Natural killer cell (primary cell): ENCODE measurements at places on chromosomes 4 and X. TPM values are rescaled to one million over a fixed set of nuclear protein-coding genes. Genes with fewer than 3 reads are reported as not detected.

- no peak for DNase-seq
Observed at GRCh38 chr4:53608649-53609048, 17.4 kb upstream of the LNX1 start.

DNA sequence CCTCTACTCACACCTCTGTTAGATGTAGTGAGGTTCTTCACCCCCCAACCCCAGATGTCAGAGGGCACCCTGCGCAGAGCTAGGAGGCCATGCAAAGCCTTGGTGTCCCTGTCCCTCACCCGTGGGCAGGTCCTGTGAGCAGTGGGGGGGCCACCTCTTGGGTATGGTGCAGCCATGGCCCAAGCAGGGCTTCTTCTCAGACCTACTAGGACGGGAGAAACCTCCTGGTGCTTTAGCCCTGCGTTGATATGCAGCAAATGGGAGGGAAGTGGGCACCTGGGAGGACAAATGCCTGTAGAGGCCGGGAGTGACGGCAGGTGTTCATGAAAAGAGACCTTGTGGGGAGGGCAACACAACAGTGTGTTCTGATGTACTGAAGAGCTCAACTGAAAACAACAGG, 38.5 kb upstream of the MSANTD1 start:
- DNase-seq, result no peak

- no peak for DNase-seq
Observed at GRCh38 chr4:81130569-81130968, 84.5 kb downstream of the PRKG2 start.

DNA sequence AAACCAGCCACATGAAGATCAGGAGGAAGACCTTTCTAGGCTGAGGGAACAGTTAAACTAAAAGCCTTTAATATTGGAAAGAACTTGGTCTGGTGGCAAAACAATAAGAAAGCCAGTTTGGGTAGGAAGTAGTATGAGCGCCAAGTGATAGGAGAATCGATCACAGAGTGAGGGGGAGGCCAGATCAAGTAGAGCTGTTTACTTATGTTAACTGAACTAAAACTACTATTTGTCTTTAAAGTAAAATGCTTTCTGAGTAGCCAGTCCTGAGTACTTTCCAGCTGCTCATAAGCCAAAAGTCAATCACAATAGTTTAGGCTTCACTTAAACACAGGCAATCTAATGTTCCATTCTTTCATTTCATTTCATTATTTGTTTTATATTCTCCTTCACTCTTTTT, 62.8 kb upstream of the RPA4 start:
- DNase-seq, result no peak

The TMSB15C gene
- 2.5 TPM for total RNA-seq

DNA sequence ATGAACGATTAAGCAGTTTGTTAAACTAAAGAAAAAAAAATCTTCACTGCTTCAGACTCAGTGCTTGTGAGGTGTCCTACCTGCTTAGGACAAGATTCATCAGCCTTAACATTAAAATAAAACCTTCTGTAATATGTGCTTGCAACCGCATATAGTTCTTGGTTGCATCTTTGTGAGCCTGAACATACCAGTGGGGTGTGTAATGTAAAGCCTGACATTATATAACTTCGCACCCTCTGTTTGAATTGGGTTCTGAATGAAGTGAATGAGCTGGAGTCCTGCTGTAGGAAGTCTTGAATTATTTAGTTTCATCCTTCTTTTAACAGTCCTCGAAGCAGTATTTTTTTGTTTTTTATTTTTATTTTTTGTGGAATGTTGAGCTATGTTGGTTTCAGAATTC, 3.1 kb downstream of the KDM6A start:
- no peak for DNase-seq

The HTR2C gene
- total RNA-seq, result not detected
